ENCODE measurements at places on chromosomes 3 and 15.

GRCh38 chr3:107251819-107252218 lies 125.4 kb upstream of the CCDC54 start:
- no peak for DNase-seq

DNA sequence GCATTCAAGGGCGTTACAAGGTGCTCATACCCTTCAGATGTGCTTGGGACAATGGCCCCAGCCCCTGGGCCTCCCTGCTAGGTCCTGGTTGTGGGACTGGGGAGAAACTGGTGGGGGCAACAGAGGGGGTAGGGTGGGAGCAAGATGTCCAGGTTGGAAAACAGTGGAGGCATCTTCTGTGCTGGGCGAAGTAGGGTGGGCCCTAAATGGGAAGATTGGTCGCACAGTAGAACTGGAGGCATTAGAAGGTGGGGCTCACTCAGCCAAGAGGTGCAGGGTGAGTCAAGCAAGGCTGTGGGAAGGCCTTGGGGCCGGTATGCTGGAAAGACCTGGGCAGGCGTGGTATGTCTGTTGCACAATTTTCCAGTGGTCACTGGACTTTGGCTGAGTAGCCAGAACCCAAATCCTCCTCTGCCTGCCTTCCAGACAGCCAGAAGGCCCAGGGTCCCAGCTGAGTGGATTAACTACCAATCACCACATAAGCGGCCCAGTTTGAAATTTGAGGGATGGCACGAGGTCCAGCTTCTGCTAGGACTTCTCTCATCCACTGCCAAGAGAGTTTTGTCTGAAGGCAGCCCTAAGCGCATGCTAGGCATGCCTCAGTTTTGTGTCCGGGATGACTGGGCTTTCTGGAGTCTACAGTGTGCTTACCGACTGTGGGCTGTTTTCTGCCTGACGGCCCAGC lies 74.5 kb downstream of the LSM3 start:
- DNase-seq: no peak

DNA sequence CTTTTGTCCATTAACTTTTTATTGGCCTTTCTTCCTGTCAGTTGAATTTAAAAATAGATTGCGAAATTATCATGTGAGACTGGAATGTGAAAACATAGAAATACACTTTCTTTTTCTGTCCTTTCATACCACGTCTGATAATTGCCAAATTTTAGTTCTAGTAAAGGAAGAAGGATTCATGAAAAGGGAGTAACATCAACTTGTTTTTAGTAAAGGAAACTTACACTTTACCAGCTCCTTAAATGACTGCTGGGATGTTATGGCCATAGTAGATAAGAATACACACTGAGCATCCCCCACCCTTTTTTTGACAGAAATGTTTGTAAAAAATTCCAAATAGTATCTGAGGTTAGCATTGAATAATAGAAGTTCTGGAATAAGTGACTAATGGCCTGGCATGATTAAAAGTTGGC lies 137.9 kb downstream of the NEO1 start:
- DNase-seq: no peak

- DNase-seq: no peak
Observed at GRCh38 chr15:74432271-74432967, 1.3 kb downstream of the SEMA7A start.

DNA sequence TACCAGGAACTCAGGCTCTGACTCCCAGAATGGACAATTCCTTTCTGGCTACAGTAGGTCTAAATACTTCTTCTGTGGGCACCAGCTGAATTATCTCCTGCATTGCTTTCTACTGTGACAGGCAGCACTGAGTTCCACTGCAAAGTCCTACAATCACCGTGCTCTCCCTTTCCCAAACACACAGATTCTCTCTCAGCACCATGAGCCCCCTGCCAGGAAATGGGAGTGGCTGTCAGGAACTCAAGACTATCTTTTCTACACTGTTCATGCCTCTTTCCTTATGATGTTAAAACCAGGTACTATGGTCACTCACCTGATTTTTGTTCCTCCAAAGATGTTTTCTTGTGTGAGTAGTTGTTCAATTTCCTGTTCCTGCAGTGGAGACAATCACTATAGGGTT lies 383.4 kb downstream of the EPHA6 start:
- no peak for DNase-seq

GRCh38 chr3:66152336-66152735 lies 68.5 kb upstream of the SLC25A26 start:
- no peak for DNase-seq

DNA sequence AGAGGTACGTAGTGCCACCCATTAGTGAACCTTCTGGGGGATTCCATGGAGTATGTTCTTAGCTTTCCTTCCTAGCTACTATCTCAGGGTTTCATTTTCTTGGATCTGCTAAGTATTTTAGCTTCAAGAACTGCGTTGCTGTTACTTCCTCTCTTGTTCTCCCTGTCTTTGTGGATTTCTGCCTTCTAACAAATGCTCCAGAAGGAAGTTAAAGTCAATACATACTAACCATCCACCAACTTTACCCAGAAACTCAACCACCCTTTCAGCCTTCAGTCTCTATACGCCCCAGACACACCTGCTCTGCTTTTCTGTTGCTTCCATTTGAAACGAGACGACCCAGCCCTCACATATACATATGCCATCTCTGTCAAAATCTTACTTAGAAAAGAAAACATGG lies 2.4 kb upstream of the KLF13 start:
- DNase-seq: no peak

DNA sequence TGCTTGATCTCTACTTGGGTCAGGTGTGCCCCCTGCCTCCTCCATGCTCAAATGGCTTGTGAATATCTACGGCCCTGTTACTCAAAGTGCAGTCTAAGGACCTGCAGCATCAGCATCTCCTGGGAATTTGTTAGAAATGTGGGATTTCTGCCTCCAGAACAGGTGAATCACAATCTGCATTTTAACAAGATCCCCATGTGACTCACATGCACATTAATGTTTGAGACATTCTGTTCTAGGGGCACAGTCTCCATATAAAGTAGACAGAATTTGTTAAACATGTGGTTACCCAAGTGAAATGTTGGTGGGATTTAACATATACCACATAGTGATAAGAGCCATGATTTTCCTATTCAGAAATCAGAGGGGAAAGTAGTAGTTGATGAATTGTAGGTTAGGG lies 256.2 kb downstream of the NR1D2 start:
- DNase-seq: no peak

GRCh38 chr3:9192248-9193025 lies 57.0 kb downstream of the SRGAP3 start:
- no peak for DNase-seq
